ENCODE measurements at places on chromosomes 1 and 21.

GRCh38 chr1:31781138-31781755 lies 17.1 kb upstream of the ADGRB2 start:
- no peak for DNase-seq

DNA sequence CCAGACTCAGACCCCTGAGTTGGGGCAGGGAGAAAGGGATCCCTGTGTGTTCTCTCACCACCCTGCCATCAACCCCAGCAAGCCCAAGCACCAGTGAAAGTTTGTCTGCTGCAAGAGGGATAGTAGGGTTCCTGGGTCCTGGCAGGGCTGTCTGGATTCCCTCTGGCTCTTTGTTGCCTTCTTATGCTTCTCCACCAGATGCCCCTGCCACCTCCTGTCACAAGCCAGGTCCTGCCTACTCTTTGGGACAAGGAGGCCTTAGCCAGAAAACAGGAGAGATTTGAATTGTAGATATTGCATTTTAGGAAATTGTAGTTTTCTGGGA lies 21.7 kb downstream of the UBE2T start:
- DNase-seq = no peak

GRCh38 chr1:3307359-3307758 lies 147.1 kb upstream of the ARHGEF16 start:
- DNase-seq = no peak

DNA sequence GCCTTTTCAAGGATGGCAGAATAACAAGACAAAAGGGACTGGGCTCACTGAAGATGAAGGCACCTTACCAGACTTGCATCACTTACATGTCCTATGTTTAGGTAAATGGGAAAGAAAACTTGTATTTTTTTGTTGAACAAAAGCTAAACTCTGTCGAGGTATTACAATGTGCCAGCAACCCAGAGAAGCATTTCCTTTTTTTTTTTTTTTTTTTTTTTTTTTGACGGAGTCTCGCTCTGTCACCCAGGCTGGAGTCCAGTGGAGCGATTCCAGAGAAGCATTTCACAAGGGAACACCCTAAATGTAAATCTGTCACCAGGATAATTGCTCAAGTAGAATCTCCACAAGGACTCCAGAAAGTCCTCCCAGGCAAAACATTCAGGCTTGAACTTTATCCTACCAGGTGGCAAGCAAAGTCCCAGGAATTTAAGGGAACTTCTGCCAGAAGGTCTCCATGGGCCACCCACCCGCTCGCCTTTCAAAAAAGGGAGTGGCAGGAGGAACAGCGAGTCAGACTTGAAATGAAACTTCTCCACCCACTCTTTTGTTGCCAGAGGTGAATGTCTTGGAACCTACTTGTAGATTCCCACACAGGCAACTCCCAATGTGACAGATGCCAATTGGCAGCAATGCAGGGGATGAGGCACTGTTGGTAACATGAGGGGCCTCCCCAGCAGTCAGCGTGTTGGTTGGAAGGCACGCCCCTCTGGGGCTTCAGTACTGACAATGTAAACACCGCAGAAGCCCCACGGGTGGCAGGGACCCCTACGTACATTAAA lies 125.0 kb downstream of the TIAM1 start:
- DNase-seq = no peak

GRCh38 chr1:7040969-7041695 lies 255.9 kb downstream of the CAMTA1 start:
- no peak for DNase-seq

DNA sequence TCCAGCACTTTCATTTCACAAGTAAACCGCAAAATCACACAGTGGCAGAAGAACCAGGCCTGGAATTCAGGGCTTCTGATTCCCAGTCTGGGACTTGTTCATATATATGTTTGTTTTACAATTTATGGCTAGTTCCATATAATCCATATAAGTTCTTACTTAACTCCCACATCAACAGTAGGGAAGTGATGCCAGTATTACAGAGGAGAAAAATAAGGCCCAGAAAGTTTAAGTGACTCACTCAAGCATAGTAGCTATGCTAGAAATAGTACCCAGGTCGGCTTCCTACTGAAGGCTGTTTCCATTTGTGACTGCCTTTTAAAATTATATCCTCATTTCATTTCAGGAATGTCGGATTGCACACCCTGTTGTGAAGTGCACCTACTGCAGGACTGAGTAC lies 1.4 kb downstream of the FAM76A start:
- DNase-seq = peak; percentile 1

- no peak for DNase-seq
These were observed 9.1 kb downstream of the SSBP3 start for GRCh38 chr1:54397090-54397591.

- DNase-seq = no peak
These were observed 68.3 kb upstream of the TARDBP start for GRCh38 chr1:10943991-10944730.

DNA sequence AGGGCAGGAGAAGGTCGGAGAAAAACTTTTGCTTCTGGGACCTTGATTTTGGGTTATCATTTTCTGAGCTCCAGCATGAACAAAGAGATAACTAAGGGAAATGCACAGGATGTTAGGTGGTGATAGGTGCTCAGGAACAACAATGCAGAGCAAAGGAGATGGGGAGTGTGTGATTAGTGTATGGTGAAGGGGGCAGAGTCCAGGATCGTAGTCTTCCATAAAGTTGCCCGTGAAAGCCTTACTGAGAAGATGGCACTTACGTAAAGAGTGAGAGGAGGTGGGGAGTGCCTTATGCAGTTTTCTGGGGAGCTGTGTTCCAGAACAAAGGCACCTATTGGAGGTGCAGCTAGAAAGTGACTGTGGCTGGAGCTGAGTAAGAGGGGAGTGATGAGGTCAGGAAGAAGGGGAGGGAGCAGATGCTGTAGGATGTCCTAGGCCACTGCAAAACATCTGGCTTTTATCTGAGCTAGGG lies 11.6 kb downstream of the KCNK1 start:
- DNase-seq = no peak

DNA sequence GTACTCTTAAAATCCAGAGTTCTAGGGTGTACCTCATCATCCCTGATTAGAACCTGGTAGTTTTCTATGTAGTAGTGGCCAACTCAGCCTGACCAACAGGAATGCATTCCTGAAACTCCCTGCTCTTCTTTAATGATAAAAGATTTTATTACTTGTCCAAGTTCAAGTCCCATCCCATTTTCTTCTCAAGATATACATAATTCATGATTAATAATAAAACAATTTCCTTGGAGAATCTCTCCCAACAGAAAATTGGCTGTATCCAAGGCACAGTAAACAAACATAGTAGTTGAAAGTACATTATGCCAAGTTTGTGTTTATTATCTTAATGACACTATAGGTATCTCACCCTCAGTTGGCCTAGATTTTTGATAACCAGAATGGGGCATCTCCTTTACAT lies 714.1 kb upstream of the ADAMTS5 start:
- no peak for DNase-seq

DNA sequence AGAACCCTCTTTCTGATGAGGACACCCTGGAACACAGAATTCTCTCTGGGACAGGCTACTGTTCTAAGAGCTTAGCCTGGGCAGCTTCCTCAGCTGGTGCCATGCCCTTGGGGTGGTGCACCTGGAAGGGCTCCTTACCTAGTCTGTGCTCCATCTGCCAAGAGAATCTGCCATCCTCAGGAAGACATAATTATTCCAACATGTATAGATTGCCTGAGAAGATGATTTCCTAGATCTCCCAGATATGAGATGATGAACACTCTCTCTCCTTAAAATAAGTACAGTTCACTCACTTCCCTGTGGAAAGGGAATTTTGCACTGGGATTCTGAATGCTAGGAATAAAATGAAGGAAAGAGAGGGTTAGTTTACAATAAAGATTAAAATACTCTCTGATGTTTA lies 87.6 kb downstream of the NENF start:
- no peak for DNase-seq

DNA sequence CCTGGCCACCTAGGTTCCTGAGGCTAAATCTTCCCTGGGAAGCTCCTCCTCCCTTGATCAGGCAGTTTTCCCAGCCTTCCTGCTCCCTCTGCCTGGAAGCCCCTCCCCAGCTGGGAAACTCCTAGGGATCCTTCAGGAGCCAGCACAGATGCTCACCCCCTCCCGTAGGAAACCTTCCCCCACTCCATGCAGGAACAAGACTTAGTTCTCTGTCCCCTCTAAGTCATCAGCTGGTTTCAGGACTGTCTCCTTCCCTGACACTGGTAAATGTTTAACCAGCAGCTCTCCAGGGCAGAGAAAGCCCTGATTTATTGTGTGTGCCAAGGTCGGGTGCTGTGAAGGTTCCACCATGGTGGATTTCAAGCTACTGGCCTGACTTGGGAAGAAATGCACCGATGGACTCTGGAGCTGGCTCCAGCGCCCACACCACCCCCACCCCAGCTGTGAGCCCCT lies 25.0 kb downstream of the TTC39A start:
- DNase-seq = no peak

GRCh38 chr1:156337888-156338179 lies 258 bp downstream of the CCT3 start:
- DNase-seq = no peak

DNA sequence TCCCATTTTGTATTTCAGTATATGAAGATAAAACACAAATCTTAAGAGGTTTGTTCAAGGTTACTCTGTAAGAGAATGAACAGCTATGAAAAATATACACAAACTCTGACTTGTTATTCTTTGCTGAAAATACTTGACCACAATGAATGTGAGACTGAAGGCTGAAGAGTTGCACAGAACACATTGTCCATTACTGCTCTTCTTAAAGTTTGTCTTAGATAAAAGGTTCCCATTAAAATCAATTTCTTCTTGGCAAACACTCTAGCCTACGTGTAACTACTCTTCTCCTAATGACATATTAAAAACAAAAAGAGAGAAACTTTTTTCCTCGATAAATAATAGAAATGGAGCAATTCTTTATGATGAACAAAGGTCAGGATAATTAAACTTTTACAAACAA lies 45.2 kb upstream of the RABGAP1L start:
- no peak for DNase-seq

DNA sequence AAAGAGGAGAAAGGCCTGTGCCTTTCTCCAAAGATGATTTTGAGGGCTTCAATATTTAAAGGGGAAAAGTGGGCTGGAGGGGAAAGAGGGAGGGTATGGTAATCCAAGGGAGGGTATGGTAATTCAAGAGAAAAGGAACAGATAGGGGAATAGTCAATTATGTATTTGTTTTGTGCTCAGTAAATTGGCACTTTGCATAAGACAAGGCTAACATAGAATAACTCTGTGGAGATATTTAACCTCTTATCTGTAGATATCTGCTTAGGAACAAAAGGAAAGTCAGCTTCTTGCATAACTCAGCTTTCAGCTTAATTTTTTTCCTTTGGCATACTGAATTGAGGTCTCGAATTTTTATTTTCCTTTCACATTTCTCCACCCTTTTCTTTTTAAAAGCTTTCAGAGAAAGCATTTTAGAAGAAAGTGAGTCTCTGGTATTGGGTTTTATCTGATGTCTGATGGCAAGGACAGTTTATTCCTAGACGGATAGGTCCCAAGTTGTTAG lies 119.9 kb upstream of the F3 start:
- no peak for DNase-seq

DNA sequence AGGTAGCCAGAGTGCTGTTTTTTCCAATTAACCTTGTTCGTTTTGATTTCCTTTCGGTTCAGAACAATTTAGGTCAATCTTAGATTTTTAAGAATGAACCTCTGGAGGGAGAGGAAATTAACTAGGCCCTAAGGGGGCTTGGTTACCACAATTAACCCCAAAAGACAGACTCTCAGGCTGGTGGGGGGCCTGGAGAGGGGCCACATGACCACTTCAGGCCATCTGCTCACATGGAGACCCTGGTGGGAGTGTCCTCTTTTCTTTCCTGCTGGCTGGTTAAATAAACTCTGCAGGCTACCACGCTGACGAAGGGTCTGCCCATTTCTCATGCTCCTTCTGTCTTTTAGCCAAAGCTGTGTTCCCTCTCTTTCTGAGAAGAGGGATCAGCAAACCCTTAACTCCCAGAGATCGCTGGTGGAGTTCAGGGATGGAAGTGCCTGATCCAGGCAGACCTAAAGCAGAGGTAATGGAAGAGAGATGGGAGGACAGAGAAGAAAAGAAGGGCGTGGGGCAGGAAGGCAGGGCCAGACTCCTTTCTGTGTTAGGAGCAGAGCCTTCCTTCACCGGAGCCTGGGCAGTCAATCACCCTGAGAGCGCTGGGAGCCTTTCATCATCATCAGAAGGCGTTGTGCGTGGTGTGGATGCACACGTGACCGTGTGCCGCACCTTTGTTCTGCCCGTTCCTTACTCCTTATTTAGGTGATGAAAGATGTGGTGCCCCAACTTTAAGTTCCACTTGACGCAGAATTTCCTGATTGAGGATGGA lies 58.5 kb downstream of the KIF26B start:
- DNase-seq = no peak

- peak; percentile 91 for DNase-seq
These were observed 37.5 kb downstream of the ELAPOR1 start for GRCh38 chr1:109151146-109151990.

DNA sequence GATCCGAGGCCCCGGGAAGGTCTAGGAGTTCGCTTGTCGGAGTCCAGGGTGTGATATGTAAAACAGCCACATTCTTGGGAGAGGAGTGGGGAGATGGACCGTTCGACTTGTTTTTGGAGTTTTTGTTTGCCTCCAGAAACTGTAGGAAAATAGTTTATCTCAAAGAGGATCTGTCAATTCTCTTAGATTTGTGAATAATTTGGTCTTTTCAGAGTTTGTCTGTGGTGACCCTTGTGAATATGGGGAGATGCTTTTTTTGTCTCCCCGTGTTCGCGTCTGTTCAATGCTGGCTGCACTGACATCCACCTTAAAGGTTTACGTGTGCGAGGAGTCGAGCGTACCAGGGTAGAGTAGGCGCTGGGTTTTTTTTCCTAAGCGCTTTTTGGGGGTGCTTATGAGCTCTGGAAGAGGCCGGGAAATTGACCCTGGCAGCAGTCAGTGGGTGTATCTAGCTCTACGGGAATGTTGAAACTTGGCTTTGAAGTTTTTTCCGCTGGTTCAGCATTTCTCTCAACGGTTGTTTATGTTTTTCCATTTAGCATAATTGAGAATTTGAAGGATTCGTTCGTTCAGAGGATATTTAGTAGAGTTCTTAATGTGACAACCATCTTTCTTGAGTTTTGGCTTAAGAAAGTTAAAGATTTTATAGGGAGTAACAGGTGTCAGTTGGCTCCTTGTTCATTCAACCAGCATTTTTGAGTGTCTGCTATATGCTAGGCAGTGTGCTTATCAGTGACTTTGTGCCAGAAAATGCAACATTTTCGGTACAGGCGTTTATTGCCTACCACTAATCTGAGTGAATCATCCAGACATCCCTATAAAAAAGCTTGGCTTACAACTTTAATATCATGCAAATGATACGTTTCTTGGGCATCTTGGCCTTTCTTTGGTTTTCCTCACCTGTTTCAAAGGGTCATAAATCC lies 1.2 kb downstream of the SZRD1 start:
- no peak for DNase-seq

DNA sequence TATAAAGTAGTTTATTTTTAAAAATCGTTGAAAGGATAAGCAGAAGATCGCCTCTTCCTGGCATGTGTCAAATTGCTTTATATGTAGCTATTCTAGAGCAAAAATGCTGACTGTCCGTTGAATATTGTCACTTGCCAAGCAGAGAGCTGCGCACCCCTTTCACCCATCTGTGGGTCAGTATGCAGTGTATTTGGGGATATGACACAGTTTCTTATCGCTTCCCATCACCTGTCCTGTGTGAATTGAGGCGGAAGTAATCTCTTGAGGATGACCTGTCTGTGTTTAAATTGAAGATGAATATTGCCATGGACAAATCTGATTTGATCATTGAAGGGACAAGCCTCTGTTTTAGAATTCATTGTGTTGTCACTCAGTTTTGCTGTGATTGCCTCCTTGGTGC lies 52.2 kb downstream of the POFUT2 start:
- no peak for DNase-seq

Data from globus pallidus (tissue), 1 donor.